ENCODE measurements at places on chromosomes 12 and 14.

DNA sequence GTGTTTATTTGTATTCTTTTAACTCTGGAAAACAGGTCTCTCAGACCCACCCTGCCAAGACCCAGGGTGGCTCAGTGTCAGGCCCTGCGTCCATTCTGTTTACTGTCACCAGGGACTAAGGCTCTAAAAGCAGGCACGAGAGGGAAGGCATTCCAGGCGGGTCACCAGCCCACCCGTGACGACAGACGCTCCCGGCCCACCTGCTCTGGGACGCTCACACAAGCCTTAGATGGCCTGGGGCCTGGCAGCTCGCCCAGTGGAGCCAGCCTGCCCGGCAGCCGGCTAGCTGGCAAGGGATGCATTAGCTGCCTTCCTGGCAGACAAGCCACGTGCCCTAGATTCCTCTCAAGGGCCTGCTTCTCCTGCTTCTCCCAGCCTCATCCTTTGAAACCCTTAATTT is 9.2 kb upstream of the NUAK1 start:
- DNase-seq = peak; percentile 63

GRCh38 chr14:28770630-28771029 is 4.0 kb downstream of the FOXG1 start:
- DNase-seq = no peak

- no peak for DNase-seq
Measured at GRCh38 chr12:119340578-119340977, 6.0 kb downstream of the CCDC60 start.

GRCh38 chr12:19894050-19894449 is 454.8 kb downstream of the AEBP2 start:
- DNase-seq = no peak

- no peak for DNase-seq
Measured at GRCh38 chr12:1799882-1800400, 20.4 kb upstream of the LRTM2 start.

GRCh38 chr14:104601786-104602185 is 2.8 kb downstream of the TMEM179 start:
- peak; percentile 25 for DNase-seq

GRCh38 chr12:26177283-26177682 is 18.1 kb upstream of the SSPN start:
- no peak for DNase-seq

DNA sequence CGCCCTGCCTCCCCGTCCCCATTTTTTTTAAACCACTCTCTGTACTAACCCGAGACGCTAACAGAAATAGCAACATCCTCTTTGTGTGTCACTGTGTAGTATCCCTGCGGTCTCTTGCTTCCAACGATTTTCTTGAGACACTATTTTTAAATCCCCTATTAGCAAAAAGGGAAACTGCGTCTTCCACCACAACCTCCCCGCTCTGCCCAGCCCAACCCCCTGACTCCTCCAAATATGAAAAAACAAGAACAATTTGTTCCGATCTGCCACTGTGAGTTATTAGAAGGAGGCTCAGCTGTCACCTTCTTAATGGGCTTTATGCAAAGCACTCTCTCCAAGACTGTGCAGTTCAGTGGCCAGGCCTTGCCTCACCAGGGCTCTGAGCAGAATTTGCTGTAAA is 76.3 kb downstream of the MAP1LC3B2 start:
- no peak for DNase-seq

GRCh38 chr14:71799841-71800240 is 132.4 kb upstream of the RGS6 start:
- no peak for DNase-seq

- DNase-seq = no peak
Measured at GRCh38 chr12:58081488-58081887, 140.1 kb downstream of the ATP23 start.

DNA sequence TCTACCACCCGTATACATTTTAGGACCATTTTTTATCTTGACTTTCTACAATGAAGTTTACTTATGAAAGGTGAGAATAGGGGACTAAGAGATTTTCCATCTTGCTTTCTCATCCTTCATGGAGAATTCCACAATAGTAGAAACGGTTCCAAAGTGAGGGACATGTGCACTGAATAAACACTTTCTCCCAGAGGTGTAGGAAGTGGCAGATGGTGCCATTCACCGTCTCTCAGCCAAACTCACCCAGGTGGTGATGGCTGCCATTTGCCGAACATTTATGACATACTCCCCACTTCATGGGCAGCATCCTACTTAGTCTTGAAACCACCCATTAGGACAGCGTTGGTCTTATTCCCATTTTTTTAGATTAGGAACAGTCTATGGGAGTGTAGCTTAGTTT is 540.5 kb downstream of the DIO2 start:
- DNase-seq = no peak

DNA sequence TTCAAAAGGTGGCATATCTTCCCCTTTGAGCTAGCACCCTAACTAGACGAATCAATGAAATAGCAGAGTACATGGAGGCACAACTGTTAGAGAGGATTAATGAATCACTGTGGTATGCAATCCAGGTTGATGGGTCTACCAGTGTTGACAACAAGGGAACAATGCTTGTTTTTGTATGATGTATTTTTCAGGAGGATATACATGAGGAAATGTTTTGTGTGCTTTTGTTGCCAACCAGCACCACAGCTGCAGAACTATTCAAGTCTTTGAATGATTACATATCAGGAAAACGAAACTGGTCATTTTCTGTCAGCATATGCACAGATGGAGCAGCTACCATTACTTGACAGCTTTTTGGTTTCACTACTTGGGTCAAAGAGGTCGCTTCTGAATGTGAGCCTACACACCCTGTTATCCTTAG is 142.6 kb downstream of the GPHN start:
- DNase-seq = no peak

- no peak for DNase-seq
Measured at GRCh38 chr14:79706382-79706781, 504.9 kb downstream of the DIO2 start.

- peak; percentile 59 for DNase-seq
Measured at GRCh38 chr12:53701518-53702264, 25.6 kb downstream of the CALCOCO1 start.

DNA sequence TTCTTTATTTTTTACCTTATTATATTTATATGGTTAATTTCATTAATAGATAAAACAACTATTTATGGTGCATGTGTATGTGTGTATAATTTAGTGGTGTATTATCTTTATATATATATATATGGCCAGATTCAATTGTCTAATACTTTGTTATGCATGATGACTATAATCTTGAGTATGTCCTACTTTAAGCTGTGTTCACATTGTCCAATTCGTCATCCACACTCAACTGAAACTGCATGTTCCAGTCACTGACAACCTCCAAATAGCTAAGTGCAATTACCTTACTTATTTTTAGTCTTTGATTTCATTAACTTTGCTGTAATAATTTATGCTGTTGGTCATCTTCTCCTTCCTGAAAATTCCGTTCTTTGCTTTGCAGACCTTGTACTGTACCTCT is 306.5 kb upstream of the TMTC1 start:
- DNase-seq = no peak

DNA sequence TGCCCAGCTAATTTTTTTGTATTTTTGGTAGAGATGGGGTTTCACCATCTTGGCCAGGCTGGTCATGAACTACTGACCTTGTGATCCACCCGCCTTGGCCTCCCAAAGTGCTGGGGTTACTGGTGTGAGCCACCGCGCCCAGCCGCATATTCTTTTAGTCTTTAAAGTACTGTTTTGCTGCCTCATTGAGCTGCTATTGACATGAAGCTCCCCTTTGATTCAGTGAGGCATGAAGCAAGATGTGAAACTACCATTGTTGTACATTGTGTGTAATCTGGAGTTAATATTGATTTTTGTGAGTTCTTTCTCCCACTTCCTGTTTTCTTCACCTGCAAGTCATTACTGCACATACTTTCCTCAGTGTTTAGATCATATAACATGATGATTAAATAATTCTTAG is 80.8 kb downstream of the MNAT1 start:
- DNase-seq = peak; percentile 0

GRCh38 chr12:6041891-6042290 is 82.6 kb downstream of the VWF start:
- no peak for DNase-seq

DNA sequence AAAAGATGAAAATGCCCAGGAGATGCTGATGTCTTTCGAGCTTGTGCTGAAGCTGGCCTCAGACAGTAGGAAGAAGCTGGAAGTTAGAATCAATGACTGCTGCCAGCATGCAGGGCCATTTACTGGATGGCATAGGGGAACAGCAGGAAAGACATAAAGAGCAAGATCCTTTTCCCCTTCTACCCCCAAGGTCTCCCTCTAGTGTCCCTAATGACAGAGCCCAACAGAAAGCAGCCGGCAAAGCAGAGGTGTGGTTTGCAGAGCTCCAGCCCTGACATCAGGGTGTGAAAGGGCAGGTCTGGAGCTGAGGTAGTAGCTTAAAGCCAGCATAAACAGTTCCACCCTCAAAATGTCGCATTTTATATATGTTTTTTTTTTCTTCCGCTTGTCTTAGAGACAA is 1560.7 kb upstream of the TMEM132C start:
- no peak for DNase-seq

- DNase-seq = no peak
Measured at GRCh38 chr12:50678650-50679365, 85.1 kb upstream of the ATF1 start.

- peak; percentile 54 for DNase-seq
Measured at GRCh38 chr14:75315144-75315543, 36.5 kb downstream of the FOS start.

DNA sequence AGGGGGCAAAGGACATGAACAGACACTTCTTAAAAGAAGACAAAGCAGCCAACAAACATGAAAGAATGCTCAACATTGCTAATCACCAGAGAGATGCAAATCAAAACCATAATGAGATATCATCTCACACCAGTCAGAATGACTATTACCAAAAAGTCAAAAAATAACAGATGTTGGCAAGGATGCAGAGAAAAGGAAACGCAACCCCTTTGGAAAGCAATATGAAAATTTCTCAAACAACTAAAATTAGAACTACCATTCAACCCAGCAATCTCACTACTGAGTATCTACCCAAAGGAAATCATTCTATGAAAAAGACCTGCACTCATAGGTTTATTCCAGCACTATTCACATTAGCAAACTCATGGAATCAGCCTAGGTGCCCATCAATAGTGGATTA is 25.6 kb downstream of the MDM1 start:
- DNase-seq = no peak

DNA sequence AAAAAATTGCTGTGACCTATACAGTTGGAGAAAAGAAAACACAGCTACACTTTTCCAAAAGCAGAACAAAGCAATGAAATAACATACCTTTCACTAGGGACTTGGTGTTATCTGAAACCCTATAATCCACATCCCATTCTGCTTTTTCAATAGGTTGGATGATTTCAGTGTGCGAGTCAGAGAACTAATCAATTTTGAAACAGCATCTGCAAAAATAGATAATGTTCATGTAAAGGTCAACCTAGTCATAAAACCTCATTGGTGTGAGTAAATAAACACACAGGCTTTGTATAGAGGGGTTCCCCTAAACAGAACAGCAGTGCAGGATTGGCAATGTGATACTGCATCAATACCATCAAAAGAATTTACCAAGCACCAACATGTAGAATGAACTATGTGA is 173.0 kb upstream of the G2E3 start:
- peak; percentile 74 for DNase-seq

DNA sequence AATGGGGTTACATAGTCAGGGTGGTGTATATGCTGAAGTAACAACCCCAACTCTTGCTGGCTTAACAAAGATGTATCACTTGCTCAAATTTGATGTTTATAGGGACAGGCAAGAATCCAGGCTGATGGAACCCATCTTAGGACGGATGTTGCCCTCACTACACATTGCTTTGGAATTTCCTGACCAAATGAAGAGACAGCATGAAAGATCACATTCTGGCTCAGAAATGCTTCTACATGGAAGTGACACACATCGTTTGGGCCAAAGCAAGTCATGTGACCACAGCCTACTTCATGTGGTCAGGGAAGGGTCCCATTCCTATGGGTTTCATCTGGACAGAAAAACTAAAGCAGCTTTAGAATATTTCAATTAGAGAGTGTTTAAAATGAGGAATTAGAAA is 345.8 kb downstream of the TMEM132D start:
- no peak for DNase-seq

- no peak for DNase-seq
Measured at GRCh38 chr12:89597210-89597609, 71.4 kb upstream of the POC1B start.

- DNase-seq = no peak
Measured at GRCh38 chr14:85625925-85626585, 96.1 kb downstream of the FLRT2 start.

DNA sequence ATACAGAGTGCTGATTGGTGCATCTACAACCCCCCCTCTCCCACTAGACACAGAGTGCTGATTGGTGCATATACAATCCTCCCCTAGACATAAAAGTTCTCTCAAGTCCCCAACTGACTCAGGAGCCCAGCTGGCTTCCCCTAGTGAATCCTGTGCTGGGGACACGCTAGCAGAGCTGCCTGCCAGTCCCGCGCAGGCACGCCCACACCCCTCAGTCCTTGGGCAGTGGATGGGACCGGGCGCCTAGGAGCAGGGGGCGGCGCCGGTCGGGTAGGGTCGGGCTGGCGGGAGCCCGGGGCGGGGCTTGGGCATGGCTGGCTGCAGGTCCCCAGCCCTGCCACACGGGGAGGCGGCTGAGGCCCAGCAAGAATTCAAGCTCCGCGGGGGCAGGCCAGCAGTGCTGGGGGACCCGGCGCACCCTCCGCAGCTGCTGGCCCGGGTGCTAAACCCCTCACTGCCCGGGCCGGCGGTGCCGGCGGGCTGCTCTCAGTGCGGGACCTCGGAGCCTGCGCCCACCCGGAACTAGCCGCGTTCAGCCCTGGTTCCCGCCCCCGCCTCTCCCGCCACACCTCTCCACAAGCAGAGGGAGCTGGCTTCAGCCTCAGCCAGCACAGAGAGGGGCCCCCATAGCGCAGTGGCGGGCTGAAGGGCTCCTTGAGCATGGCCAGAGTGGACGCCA is 64.3 kb upstream of the DDHD1 start:
- DNase-seq = peak; percentile 64

- DNase-seq = no peak
Measured at GRCh38 chr12:27206801-27207502, 37.1 kb upstream of the STK38L start.

GRCh38 chr12:79983492-79983891 is 48.6 kb upstream of the PPP1R12A start:
- DNase-seq = no peak

DNA sequence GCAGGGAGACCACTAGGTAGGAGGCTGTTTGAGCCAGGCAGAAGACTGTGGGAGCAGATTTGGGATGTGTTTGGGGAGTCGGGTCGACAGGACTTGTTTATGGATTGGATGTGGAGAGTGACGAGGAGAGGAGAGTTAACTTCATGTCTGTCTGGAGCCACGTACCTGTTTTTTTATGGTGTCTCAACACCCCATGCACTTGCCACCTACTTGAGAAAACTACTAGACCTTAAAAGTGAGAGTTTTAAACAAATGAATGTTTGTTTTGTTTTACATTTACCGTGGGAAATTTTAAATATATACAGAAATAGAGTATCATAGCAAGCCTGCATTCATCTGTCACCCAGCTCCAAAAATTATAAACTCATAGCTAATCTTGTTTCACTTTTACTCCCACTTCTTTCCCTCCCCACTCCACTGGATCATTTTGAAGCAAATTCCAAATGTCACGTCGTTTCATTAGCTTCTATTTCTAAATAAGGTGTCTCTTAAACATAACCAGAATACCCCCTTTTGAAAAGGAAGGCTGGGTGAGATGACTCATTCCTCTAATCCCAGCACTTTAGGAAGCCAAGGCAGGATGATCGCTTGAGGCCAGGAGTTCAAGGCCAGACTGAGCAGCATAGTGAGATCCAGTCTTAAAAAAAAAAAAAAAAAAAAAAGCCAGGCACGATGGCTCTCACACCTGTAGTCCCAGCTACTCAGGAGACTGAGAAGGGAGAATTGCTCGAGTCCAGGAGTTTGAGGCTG is 136.2 kb downstream of the ANO6 start:
- DNase-seq = no peak
